ENCODE measurements at places on chromosomes 7 and 10.

- DNase-seq, result no peak
Observed at GRCh38 chr10:83073472-83073871, 1065.8 kb upstream of the GHITM start.

- DNase-seq, result no peak
Observed at GRCh38 chr7:129804111-129804889, 148.5 kb downstream of the UBE2H start.

DNA sequence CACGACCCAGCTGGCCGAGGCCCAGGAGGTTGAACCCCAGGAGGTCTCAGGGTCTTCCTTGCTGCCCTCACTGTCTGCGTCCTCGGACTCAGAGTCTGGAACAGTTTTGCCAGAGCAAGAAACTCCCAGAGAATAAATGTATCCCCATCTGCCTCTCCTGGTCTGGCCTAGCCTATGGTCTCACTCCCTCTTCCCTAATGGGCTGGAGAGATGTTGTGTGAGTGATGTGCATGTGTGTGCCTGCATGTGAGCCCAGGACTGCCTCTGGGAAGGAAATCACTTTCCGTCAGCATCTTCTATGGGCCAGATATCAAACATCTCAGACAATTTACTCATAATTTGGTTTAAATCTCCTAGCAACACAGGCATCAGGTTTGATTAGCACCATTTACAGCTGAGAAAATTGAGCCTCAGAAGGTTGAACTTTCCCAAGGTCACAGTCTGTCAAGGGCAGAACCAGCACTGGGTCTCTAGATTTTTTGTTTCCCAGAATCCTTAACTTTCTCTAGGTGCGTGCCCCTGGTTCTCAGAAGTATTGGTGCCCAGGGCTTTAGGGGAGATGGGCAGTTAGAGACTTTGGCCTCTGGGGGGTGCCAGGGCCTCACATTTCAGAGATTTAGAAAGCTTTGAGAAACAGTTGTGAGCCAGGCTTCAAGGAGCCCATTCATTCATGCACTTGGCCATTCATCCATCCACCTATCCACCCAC, 4.9 kb downstream of the TMEM270 start:
- DNase-seq, result no peak

- no peak for DNase-seq
Observed at GRCh38 chr10:2077231-2077630, 339.9 kb upstream of the ADARB2 start.

DNA sequence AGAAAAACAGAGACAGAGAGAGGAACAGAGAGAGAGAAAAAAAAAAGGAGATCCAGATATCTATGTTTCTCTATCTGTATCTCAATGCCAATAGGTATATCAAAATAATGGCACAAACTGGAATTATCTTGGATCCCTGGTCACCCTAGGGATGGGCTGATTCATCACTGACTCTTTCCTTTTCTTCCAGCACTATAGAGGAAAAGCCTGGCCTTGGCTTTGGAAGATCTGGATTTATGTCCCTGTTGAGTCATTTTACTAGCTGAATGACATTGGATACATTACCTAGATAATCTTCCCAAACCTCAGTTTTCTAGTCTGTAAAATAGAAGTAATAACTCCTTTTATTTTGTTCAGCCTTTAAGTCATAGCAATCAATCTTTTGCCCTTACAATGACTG, 152.8 kb upstream of the GDF10 start:
- no peak for DNase-seq

DNA sequence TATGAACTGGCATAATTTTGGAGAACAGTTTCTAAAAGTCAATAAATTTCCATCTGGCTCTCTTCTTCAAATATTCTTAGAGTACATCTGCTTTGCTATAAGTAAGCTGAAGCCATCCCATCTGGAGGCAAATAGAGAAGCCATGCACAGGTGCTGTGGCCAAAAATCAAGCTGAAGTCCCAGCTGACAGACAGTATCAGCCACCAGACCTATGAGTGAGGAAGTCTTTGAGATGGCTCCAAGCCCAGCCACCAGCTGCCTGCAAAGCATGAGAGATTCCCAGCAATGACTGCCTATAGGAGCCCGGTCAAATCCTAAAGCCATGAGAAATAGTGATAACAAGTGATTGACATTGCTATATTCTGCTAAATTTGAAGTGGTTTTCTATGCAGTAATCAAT, 21.7 kb upstream of the PRSS58 start:
- no peak for DNase-seq

GRCh38 chr10:104614245-104614831, 26.8 kb upstream of the SORCS3 start:
- peak; percentile 17 for DNase-seq

- no peak for DNase-seq
Observed at GRCh38 chr7:2002561-2003450, 229.9 kb downstream of the MAD1L1 start.

DNA sequence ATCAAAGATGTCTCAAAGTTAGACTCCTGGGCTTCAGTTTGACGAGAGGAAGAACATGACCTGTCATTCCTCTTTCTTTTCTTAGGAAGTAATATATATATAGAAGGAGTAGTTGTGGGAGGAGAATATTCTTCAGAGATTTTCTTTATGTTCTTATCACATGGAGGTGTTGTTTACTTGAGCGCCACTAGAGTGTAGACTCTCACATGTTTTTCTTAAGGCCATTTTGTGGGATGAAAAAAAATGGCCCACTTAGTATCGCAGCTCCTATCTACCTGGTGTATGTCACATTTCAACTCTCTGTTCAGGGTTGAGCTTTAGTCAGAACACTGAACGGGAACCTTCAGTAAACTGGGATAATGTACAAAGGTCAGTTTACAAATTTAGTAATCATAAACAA, 645.2 kb downstream of the PHTF2 start:
- DNase-seq, result no peak

GRCh38 chr7:98240961-98241673, 10.9 kb downstream of the TECPR1 start:
- DNase-seq, result no peak

- no peak for DNase-seq
Observed at GRCh38 chr7:122316467-122317388, 12.2 kb upstream of the FEZF1 start.

GRCh38 chr10:17712717-17713471, 39.1 kb upstream of the TMEM236 start:
- no peak for DNase-seq

DNA sequence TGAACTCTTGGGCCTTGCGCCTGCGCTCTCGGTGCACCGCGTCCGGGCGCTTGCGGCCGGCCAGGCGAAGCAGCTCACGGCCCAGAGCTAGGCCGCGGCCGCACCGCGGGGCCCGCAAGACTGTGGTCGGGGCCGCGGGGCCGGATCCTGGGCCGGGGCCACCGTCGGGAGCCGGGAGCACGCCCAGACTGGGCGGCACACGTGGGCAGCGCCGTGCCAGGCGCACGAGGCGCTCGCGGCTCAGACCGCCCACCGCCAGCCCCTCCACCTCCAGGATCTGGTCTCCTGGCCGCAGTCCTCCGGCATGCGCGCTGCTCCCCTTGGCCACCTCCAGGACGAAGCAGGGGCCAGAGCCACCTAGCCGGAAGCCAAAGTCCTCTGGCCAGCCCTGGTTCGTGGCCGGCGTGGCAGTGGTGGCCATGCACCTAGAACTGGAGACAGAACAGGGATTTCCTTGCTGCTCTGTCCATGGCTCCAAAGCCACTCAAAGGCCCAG, at the start of gene GRID2IP:
TSS of gene GRID2IP (minus strand) at position 446 of the 496 bp plus-strand sequence. CDS start at position 421, 25 bp downstream.
- no peak for DNase-seq

DNA sequence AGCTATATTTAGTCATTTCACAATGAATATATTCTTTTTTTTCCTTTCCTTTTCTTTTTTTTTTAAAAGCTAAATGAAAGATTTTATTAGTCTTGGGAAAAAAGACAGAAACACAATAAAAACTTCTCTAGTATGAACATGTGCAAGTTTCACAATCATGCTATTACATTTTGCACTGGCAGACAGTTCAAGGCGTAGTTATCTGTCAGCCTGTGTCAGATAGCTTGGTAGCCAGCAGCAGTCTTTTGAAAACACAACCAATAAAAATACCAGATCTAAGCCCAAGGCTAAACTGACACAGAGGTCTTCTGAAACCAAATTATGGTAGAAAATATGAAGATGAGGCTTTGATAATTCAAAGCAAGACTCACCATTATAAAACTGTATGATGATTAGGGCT, 205.8 kb upstream of the TEX47 start:
- DNase-seq, result no peak

DNA sequence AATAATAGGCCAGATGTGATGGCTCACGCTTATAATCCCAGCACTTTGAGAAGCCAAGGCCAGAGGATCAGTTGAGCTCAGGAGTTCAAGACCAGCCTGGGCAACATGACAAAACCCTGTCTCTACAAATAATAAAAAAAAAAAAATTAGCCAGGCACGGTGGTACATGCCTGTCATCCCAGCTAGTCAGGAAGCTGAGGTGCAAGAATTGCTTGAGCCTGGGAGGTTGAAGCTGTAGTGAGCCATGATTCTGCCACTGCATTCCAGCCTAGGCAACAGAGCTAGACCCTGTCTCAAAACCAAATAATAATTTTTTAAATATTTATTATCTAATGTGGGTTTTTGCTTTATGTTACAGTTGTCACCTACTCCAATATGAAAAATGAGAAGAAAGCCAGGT, 178.9 kb downstream of the ADK start:
- no peak for DNase-seq

GRCh38 chr10:43110338-43111071, 27.7 kb upstream of the CSGALNACT2 start:
- DNase-seq, result no peak

DNA sequence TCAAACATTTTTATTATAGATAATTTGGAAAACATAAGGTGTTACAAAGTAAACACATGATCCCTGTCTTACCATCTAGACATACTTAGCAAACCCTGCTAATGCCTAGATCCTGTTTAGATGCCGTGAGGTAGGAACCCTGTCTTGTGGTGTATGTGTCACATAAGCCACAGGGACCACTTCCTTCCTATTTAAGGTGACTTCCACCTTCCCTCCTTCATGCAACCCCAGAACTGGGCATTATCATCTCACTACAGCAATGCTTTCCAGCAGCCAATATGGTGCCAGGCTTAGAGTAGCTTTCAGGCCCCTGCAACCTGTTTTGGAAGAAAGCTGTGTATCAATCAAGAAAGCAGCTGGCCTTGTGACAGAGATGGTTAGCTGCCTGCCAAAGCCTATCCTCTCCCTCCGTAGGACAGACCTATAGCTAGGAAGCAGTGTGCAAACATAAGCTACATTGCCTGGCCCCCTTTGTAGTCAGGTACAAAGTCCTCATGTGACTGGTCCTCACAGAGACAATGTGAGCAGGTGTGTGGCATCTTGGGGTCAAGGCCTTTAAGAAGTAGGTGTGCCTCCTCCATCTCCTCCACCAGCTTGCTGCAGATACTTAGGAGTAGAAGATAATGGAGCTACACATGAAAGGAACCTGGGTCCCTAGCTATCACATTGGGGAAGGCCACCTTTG, 146.8 kb downstream of the SPAG6 start:
- DNase-seq, result no peak

- no peak for DNase-seq
Observed at GRCh38 chr7:71682841-71683781, 551.2 kb downstream of the GALNT17 start.

DNA sequence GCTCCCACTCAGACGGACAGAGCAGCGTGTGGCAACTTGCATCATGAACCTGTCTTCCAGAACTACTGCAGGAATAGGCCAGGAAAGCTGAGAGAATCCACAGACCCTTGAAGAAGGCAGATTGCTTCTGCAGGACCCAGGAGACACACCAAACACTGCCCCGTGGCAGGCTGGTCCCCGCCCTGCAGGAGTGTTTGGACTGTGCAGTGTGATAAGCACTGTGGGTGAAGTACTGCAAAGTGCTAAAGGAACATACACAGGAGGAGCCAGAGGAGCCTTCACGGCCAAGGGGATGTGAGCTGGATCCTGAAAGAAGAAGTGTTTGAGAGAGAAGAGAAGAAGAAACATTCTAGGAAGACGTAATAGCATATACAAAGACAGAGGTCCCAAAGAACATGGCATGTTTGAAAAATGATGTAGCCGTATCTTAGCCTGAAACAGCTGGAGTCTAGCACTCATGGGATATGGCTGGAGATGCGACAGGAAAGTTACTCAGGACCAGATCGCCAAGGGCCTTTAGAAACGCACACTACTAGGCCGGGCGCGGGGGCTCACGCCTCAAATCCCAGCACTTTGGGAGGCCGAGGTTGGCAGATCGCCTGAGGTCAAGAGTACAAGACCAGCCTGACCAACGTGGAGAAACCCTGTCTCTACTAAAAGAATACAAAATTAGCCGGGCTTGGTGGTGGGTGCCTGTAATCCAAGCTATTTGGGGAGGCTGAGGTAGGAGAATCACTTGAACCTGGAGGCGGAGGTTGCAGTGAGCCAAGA, 96.9 kb upstream of the RHEB start:
- no peak for DNase-seq

DNA sequence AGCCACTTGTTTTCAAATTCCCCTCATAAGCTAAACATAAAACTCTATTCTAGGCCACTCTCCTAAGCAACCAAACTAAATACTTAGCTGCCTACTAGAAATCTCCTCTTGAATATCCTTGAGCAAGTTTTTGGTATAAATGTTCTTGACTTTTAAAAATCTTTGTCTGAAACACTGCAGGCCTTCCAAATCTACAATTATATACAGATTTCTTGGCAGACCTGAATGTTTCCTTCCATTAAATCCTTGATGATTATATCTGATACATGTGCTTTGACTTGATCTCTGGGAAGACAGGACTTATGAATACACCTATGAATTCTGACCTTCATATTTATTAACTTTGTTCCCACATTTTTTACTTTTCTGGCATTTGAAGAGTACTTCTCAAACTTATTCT, 314.5 kb downstream of the CACNA2D1 start:
- DNase-seq, result no peak

GRCh38 chr10:70432561-70433263, 8.8 kb downstream of the NODAL start:
- no peak for DNase-seq

DNA sequence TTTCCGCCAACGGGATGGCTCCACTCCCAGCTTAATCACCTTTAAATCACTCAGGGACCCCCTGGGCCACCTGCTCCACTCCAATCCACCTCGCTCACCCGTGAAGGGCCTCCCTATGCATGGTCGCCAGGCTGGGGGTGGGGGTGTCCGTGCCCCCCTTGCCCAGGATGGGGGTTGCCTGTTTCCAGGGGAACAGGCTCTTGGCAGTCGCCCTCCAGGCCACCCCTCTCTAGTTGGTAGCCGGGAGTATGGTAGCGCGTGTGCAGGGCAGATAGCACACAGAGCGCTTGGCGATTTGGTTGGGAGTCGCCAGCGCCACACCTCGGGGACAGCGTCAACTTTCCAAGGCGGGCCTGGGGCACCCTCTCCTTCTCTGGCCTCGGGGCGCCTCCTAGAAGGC, 134.9 kb upstream of the ZNF92 start:
- no peak for DNase-seq

- DNase-seq, result no peak
Observed at GRCh38 chr7:103996639-103997038, 7.2 kb upstream of the RELN start.

All from activated T-cell treated with anti-CD3 and anti-CD28 coated beads for 48 hours (primary cell).